T-helper 9 cell (primary cell): ENCODE measurements at places on chromosomes 1 and 21.

- DNase-seq = no peak
These were observed 369.6 kb upstream of the USP24 start for GRCh38 chr1:55584526-55585401.

- DNase-seq = no peak
These were observed 65.9 kb downstream of the LHX4 start for GRCh38 chr1:180295999-180296398.

- no peak for DNase-seq
These were observed 16.0 kb downstream of the TNFSF4 start for GRCh38 chr1:173191011-173191705.

DNA sequence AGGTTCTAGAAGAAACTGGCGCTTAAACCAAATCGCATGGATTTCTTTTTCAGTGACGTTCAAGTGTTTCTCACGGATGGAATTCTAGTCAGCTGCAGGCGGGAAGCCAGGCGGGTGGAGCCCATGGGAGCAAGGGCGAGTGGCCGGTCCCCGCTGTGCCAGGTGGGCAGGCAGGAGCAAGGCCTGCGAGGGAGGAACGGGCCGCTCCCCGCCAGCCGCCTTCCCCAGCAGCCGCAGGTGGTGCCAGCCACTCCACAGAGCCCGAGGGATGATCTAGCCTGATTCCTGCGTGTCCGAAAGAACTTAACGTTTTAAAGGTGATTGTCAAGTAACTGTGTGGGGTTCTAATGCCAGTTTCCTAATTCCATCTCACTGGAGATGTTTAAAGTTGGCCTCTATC is 9.1 kb downstream of the PEX10 start:
- no peak for DNase-seq

GRCh38 chr1:55893155-55893554 is 678.0 kb upstream of the USP24 start:
- DNase-seq = no peak

- no peak for DNase-seq
These were observed 7.3 kb downstream of the TMEM82 start for GRCh38 chr1:15749399-15750291.

DNA sequence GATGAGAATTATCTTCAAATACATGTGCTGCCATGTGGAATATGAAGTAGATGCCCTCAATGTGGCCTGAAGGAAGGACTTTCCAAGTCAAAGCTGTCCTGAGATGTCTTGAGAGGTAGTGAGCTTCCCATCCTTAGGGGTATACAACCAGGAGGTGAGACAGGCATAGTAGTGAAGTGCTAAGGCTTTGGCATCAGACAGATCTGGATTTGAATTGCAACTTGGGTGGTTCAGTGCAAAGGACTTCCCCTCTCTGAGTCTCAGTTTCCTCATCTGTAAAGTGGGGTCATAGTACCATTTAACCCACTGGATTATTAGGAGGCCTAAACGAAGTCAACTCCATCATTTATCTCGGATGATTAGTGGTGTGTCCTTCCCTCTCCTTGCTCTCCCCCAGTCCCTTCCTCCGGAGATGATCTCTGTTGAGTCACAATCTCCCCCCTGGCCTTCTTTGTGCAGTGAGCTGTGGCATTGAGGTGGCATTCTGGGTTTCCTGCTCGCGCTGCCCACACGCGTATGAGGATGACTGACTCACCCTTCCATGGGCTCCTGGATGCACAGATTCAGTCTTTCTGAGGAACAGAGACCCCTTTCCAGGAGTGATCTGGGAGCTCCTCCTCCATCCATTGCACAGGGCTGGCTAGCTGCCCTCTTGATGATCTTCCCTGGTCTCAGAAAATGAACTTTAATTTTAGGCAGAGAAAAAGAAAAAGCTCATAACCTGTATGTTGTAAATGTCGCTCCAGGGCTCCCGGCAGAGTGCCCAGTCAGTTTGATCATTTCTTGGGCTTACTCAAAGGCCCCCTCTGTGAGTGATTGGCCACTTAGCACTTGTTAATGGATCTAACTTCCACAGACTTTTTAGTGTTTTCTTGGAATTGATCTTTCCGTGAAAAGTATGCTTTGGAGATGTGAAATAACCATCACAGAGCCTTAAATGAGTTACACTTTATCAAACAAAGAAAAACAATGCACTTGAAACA is 354.6 kb downstream of the PTPRU start:
- no peak for DNase-seq

- DNase-seq = no peak
These were observed 380 bp downstream of the MFN2 start for GRCh38 chr1:11980676-11980972.

GRCh38 chr1:84998642-84999280 is 1.8 kb upstream of the MCOLN2 start:
- DNase-seq = peak; percentile 42

DNA sequence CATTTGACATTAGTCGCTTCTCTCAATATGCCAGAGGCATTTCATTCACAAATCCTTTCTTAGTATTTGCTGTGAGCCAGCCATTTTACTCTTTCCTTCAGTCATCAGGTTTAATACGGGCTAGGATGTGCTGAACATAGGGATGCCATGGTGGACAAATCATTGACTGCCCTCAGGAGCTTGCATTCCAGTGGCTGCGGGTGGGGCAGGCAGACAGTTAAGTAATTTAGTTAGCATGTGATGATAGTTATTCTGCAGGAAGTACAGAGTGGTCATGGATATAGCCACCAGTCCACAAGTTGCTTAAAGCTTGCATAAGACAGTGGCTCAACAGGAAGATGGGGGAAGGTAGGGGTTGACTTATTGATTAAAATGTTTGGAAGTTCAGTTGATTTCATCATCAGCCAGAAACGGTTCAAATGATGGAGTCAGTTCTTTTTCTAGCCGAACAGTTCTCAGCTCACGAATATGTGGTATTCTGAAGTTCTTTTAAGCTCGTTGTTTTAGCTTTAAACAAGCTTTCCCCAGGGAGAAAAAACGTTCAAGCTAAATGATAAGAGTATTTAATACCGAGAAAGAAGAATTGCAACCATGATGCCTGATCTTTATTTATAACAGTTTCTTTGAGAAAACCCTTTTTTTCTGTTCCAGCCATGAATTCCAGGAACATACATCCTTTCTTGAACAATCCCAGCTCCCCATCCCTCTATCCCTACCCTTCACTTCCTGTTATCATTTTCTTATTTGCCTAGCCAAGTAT is 1.4 kb downstream of the SLC22A15 start:
- DNase-seq = no peak

- DNase-seq = peak; percentile 47
These were observed 14.0 kb upstream of the CDA start for GRCh38 chr1:20574686-20575540.

- no peak for DNase-seq
These were observed 520 bp downstream of the CLIC6 start for GRCh38 chr21:34669149-34669879.

DNA sequence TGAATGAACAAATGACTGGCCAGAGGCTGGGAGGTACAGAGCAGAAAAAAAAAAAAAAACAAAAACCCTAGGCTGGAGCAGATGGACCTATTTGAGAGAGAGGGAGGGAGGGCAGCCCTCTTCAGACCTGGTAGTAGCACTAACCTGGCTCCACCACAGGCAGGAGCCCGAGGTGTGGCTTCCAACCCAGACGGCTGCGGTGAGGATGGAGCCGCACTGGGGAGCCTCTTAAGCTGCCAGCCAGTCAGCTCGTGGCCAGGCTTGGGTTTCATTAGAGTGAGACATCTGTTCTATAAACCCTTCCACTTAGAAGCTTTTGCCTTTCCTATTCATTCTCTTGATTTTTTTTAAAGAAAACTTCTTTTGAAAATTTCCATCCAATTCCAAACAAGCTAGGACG is 16.8 kb downstream of the LGR6 start:
- DNase-seq = no peak

DNA sequence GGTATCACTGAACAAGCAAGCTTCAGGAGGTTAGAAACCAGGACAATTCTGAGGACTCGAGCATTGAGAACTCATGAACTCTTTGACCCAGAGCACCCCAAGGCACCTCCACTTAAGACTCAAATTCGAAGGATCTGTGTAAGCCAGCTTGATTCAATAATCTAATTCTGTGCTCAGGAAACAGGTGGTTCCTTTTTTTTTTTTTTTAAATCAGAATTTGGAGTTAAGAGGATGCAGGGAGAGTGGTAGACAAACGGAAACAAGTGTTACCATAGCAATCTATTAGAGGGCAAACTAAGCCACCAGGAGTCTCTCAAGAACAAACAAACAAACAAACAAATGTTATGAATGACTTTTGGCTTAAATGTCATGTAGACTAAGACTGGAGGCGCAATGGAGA is 53.8 kb upstream of the DPH5 start:
- DNase-seq = no peak

DNA sequence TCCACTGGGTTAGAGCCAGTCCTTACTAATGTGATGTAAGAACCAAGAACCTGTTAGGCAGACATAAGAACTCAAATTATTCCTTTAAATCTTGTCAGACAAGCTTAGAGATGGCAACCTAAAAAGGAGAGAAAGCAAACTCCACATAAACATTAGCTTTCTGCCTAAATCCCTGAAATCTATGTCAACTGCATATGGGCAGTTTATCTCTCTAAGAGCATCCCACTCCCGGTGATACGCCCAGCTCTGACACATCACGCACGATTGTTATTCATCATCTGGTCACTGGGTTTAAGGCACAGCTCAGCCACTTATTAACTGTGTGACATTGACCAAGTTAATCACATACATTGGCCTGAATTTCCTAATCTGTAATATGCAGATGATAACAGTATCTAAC is 323.7 kb downstream of the HHIPL2 start:
- DNase-seq = no peak

- no peak for DNase-seq
These were observed 232.2 kb upstream of the COA6 start for GRCh38 chr1:234141006-234141405.

DNA sequence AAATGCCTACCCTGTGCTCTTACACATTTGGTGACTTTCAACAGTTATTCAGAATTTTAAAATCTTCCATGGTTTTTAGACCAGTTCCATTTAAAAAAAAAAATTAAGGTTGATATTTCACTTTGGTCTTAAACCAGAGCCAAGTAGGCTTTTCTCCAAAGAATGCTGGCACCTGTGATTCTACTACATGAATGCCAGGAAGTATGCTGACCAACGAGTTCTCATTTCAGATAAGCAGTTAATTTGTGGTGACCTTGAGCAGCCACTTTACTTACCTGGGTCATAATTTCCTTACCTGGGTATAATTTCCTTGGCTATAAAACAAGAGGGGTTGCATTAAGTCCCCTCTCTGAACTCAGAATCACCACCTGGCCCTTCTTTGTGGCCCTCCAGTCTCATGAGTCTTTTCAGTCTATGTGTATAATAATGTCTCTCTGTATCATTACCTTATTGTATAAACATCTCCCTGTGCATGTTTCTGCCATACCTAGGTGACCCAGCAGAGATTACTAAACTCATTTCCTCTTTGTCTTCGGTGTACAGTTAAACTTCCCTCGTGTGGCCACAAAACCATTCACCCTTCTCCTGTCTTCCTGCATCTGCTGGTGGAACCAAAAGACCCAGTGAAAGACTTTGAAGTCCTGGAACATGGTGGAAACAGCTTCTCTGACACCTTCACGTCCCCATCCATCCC is 139.1 kb upstream of the DPT start:
- DNase-seq = no peak

DNA sequence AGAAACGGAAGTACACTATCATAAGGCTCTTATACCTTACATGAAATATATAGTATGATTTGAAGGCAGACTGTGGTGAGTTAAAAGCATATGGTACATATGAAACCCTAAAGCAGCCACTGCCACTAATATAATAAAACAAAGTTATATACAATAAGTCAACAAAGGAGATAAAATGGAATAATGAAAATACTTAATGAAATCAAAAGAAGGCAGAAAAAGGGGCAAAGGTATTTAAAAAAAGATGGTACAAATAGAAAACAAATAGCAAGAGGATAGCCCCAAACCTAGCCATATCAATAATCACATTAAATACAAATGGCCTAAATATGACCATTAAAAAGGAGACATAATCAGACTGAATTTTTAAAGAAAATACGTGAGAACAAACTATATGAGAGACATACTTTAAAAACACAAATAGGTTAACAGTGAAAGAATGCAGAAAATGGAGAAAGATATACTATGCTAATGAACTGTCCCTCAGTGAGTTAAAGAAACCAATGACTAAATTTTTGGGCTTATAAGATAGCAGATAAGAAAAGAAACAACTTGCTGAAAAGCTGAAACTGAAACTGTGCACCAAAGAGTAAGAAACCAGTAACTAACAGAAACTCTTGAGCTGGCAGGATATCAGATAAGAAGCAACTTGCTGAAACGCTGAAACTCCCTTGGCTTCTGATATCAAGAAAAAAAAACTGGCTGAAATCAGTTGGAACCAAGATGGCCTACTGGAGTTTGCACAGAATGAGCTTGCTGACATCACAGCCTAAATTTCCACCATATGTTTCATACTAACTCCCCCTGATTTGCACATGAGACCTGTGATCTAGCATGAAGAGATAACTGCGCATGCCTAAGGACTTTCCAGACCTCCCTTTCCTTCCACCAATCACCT is 44.3 kb upstream of the IL10 start:
- no peak for DNase-seq

GRCh38 chr21:35637431-35637830 is 422.9 kb downstream of the SETD4 start:
- no peak for DNase-seq

GRCh38 chr1:207404849-207405525 is 49.1 kb upstream of the CR2 start:
- no peak for DNase-seq

GRCh38 chr1:103333141-103333540 is 192.4 kb upstream of the RNPC3 start:
- no peak for DNase-seq

DNA sequence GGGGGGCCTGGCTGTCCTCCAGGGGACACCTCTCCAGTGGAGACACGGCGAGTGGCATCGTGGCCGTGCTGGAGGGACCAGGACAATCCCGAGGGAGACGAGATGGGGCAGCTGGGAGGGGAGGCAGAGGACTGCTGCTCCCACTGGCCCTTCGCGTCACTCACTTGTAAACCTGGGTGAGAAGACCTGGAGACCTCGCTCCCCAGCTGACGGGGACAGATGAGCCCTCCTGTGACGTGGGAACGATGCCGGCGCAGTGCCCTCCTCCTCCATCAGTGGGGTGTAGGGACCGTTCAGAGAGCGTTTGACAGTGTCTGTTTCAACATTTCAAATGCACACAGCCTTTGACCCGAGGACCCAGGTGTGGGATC is 4.6 kb downstream of the SPATC1L start:
- DNase-seq = no peak

- DNase-seq = no peak
These were observed 565.2 kb downstream of the PTPRU start for GRCh38 chr1:29801561-29801973.
